ENCODE measurements at places on chromosomes 1 and 21.

- DNase-seq, result no peak
Measured at GRCh38 chr1:184545601-184546000, 158.8 kb downstream of the C1orf21 start.

DNA sequence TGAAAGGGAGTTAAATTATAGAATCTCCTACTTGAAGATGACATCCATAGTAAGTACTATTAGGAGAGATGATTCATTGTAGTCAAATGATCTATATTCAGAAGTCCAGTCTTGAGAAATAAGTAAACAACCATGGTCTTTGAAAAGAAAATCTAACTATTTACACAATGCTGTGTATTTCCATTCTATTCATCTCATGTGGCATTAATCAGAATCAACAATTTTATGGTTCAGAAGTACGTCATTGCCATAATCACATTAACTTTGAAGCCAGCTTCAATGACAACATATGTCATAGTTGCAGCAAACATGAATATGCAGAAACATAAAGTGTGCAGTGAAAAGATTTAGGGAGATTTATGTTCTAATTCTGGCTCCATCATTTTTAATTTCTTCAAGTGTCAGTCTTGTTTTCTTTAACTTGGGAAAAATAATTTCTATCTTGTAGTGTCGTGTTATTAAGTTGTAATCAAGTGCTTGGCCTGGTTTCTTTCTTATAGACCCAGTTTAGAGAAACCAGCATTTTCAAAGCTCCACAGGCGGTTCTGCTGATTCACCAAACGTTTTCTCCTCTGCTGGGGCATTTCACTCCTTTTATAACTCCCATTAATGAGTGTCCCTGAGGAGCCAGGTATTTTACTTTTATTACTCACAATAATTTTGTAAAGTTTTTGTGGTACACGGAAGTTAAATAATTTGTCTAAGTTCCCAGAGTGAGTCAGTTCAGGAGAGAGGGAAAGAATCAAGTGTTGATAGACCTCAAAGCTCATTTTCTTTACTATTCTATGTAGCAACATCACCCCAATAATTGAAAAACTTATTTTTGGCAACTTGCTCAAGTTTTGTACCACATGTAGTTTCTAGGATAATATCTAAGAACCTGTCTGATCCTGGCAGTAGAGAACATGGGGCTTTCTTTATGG is 35.9 kb upstream of the PTGS2 start:
- DNase-seq, result no peak

DNA sequence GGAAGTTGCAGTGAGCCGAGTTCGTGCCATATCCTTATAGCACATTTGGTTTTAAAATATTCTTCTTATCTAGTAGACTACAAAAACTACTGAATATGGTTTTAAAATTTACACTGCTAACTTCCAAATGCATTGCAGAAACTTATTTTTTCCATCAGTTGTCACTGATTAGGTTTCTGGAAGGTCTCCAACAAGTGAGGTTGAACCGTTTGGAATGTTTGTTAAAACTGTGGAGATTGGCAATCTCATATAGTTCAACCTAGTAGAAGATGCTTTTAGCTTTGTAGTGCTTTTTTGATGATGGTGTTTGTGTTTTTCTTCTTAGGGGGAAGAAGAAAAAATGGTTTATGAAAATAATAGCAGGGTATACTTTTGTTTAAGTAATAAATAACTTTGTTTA is 12.9 kb downstream of the CENPF start:
- no peak for DNase-seq

DNA sequence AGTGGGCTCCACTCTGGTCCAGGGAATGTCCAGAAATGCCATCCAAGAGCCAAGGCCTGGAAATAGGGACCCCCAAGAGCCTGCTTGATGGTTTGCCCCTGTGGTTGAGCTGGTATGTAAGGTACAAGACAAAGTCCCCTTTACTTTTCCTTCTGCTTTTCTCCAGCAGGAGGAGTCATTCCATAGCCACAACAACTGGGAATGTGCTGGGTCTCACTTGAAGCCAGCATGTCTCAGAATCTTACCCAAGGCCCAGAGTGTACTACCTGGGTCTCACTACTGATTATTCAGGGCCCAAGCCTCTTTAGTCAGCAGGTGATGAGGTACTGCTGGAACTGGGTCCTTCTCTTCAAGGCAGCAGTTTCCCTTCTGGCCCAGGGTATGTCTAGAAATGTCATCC is 62.1 kb upstream of the CD55 start:
- no peak for DNase-seq

DNA sequence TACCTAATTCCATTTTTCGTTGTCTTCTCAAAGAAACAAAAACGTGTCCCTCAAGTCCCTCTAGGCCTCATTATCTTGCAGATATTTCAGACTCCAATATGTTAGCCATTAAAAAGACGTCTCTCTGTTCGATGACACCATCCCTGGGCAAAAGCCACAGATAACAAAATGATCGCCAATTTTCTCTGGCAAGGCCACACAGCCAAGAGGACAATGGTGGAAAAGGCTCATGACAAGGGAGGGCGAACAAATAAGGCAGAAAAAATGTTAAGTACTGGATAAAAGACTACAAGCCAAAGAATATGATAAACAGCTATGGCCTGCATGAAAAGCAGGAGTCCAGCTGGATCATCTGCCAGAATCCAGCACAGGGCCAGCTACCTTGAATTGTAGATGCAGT is 82.9 kb downstream of the TBX15 start:
- no peak for DNase-seq

GRCh38 chr1:198649968-198650338 is 11.1 kb downstream of the PTPRC start:
- peak; percentile 79 for DNase-seq

- DNase-seq, result no peak
Measured at GRCh38 chr1:242089911-242090310, 91.0 kb upstream of the MAP1LC3C start.

GRCh38 chr21:41247561-41248545 is 68.7 kb upstream of the FAM3B start:
- DNase-seq, result no peak

DNA sequence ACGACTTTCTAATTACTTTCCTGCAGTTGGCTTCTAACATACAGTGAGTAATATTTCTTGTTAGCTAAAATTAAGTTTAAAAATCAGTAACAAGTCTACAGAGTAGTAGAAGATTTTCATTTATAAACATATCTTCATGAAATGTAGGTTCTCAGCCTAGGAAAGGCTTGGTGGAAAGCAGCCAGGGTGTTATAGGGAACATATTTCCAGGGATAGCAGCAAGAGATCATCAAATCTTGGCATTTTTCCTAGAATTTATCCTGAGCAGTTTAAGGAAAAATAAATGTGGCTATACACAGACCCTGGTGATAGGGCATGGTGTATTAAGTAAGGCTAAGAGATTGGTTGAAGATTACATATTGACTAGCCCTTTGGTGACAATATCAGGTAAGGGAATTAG is 203.5 kb upstream of the NEGR1 start:
- no peak for DNase-seq

- DNase-seq, result no peak
Measured at GRCh38 chr1:72690871-72691270, 408.5 kb upstream of the NEGR1 start.

DNA sequence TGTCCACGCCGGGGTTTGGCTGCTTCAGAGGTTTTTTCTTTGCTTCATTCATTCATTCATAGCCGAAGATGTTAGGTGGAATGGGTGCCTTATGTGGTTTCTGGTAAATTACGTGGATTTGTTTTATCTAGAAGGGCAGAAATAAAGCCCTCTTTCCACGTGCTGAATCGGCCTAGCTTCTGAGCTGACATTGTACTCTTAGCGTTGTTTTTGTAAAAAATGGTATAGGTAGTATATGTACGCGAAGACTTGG is 1.5 kb downstream of the GALNT2 start:
- no peak for DNase-seq

GRCh38 chr21:44503901-44504399 is 36.0 kb downstream of the KRTAP10-1 start:
- no peak for DNase-seq

DNA sequence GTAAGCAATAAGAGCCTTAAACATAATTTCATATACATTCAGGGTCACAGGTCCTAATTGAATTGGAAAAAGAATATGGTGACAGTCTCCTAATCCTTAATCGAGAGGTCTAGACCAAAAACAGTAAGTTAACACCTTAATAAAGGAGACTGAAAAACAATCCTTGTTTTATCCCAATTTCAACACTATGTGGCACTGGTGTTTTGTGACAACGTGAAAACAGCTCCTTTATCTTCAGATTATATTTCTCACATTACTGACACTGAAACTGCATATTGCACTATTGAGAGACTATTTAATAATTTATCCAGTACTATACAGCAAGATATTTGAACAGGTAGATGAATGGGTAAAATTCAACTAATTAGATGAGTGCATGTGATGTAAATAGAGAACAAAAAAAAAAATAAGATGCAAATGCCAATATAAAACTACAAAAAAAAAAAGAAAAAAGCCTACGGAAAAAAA is 34.1 kb downstream of the TP53BP2 start:
- DNase-seq, result peak; percentile 29

GRCh38 chr1:229339520-229339919 is 3.3 kb downstream of the CCSAP start:
- peak; percentile 62 for DNase-seq

DNA sequence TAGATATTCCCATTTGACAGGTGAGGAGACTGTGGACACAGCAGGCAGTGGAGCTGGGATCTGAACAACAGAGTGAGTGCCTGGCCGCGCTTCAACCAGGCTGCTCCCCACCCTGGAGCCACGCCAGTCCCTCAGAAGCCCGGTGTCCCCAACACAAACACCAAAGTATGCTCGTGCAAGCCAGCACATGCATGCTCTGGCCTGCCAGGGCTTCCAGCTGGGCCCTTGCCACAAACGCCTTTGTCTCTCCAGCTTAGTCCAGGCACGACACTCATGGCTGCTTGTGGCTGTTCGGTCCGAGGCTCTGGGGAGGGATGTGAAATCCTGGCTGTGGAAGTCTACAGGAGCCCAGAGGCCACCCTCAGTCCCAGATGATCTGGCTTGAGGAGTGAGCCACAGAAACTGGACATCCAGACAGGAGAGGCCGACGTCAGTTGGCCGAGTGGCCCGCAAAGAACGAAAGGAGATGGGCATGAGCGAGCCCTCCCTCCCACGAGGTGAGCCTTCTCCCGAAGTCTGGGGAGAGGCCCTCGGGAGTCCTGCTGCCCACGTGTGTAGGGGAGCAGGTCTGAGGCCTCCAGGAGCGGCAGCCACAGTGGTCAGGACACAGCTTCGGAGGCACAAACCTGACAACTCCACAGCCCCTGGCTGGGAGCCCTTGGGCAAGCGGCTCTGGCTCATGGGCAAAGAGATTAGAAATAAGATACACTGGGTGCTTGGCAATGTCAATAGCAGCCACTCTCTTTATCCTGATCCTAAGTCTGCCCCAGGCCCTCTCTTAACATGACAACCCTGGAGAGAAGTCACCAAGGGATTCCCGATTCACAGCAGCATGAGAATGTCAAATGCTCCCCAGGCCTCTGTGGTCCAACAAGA is 117.1 kb upstream of the IFFO2 start:
- no peak for DNase-seq

DNA sequence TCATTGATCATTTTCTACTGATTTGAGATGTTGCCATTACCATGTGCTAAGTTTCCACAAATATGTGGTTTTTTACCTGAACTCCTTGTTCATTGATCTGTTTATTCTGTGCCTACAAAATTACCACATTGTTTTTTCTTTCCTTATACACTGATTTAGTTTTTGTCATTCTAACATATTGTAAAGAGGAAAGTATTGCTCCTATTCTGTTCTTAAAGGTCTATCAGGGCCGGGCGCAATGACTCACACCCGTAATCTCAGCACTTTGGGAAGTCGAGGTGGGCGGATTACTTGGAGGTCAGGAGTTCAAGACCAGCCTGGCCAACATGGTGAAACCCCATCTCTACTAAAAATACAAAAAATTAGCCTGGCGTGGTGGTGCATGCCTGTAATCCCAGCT is 75.1 kb downstream of the CAMTA1 start:
- no peak for DNase-seq

DNA sequence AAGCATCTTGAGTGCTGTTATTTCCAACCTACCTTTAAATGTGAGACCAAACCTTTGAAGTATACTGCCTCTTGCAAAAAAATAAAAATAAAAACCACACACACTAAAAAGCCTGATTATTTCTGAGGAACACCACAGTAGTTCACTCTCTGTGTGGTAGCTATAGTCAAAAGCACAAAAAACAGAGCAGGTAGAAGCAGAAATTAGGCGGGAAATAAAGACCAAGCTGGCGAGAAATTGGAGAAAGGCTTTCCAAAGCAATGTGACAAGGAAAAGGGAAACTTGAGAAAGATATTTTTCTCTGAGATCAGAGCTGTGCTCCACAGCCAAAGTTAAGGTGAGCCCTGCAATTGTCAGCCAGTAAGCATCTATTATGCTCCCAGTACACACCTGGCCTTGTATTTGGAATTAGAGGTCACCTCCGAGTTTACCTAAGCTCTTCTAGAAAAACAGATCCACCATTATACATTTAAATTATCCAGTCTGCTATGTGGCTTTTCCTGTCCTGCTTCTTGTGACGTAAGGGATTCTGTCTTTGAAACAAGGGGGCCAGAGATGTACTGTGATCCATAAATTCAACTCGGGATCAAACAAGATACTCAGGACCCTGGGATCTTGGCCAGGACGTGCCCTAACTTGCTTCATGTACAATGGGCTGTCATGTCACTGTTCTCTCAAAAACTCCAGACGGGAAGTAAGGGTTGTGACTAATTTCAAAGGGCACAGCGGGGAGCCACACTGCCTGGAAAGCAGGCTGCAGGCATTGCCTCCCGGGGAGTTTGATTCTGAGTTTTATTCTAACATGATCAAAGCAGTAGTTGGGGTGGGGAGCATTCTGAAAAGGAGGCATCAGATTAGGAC is 39.8 kb upstream of the RAB4A start:
- no peak for DNase-seq

- no peak for DNase-seq
Measured at GRCh38 chr1:161907265-161907664, 116.4 kb downstream of the OLFML2B start.

DNA sequence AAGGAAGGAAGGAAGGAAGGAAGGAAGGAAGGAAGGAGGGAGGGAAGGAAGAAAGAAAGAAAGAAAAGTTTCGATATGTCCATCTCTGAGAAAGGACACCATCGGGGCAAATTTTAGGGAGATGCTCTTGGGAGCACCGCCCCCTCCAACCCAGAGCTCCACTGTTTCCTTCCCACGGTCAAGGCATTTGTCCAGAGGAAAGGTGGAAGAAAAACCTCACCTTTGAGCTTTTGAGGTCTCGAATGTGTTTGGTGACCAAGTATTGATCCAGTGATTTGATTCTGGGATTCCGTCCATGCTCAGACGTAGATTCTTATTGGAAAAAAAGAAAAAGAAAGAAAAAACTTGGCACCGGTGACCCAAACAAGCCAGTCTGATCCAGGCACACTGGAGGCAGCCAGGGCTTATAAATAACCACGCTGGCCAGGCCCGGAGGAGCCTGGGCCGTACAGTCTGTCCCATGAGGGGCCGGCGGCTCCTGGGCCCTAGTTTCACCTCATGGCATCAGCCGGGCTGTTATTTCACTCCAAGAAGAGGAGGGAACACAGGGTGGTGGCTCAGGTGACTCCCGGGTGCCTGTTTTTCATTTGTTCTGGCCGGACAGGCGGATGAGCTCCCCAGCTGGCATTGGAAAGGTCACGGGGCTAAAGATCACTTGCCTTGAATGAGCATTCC is 36.1 kb upstream of the SLC25A33 start:
- DNase-seq, result no peak

GRCh38 chr1:230979952-230980351 is 1.1 kb downstream of the ARV1 start:
- DNase-seq, result peak; percentile 28

Data from activated CD4-positive, alpha-beta T cell treated with anti-CD3 and anti-CD28 coated beads, Interleukin-10, Interleukin-2, amounts not matched to agents 100 ng/mL and 50 ng/mL, durations not matched to agents 16 hours and 8 hours (primary cell).